ENCODE measurements at places on chromosomes 12 and 14.

DNA sequence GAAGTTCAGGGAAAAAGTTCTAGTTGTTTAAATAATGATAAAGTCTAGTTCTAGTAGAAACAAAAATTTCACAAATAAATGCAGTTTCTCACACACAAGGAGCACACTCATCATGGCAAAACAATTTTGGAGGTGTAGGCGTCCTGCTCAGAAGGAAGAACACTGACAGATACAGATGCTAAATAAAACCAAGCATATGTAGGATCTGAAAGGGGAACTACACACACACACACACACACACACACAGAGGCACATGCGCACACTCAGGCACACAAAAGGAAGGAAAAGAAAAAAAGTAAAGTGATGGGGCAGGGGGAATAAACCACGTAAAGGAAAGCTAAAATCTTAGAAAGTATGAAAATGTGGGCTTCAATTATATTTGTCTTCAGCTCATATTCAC, 117.7 kb downstream of the SOX5 start:
- no peak for DNase-seq

DNA sequence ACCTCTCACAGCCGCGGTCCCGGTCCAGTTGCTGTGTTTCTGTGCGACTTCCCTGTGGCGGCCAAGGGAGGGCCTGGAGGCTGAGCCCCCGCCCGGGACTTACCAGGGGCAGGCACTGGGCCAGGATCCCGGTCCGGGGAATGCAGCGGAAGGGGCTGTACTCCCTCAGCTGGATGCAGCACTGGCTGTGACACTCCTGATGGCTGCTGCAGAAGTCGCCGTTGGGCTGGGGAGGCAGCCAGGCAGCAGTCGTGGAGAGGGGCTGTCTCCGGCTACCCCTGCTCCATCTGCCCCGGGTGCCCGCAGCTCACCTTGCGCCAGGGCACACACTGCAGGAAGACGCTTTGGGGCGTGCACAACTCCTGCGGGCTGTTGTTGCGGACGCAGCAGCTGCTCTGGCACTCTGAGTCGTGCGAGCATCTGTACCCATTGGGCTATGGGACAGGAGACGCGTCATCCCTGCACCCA, 6.2 kb downstream of the LRCOL1 start:
- DNase-seq, result no peak

DNA sequence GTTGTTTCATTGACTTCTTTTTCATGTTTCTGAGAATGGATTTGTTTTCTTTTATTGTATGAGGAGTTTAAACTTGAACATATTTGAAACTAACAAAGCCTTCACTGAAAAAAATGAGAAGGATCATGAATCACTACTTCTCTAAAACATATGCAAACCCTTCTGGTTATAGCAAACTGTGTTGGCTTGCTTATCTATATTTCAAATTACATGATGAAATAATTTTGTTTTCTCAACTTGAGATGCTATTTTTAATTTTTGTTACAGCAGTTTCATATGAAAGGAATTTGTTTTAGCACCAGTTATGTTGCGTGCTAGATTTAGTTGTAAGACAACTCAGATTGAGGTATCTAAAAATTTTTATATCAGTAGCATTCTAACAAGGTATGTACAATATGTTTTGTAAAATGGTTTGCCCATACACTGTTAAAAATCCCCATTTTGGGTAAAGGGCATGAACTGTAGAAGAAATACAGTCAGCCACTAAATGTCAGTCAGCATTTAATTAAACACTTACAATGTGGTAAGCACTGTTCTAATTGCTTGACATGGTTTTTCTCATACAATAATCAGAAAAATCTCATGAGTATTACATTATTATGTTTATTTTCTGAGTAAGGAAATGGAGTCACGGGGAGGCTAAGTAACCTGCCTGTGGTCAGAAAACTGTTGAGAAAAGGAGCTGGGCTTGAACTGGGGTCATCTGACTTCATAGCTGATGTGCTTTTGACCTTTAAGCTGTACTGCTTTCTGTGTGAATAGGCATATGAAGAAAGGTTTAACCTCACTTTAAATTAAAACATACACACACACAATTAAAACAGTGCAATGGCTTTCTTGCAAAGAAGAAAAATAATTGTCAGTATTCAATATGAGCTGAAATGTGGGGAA, 105.7 kb downstream of the PLEKHA5 start:
- DNase-seq, result no peak

GRCh38 chr14:55713486-55713885, 133.5 kb downstream of the KTN1 start:
- no peak for DNase-seq

GRCh38 chr12:19131025-19131444, 1.5 kb downstream of the PLEKHA5 start:
- no peak for DNase-seq

DNA sequence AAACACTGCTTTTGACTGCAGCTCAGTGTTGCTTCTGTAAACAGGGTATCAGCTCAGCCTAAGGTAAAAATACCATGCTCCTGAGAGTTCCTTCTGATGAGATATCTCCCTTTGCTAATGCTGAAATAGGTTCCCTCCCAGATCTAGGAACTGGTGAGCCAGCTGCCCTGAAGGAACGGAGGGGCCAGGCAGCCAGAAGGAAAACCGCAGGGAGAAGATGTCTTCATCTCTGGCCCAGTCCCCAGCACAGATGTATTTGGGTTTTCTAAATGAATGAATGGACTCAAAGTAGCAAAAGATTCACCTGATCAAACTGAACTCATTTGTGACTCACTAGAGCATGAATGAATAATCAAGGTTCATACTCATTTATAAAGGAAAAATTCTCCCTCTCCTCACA, 247.8 kb downstream of the MSRB3 start:
- DNase-seq, result no peak

GRCh38 chr14:77436042-77436441, 12.7 kb upstream of the NOXRED1 start:
- no peak for DNase-seq

GRCh38 chr12:102976609-102977280, 19.3 kb downstream of the ASCL1 start:
- DNase-seq, result no peak

DNA sequence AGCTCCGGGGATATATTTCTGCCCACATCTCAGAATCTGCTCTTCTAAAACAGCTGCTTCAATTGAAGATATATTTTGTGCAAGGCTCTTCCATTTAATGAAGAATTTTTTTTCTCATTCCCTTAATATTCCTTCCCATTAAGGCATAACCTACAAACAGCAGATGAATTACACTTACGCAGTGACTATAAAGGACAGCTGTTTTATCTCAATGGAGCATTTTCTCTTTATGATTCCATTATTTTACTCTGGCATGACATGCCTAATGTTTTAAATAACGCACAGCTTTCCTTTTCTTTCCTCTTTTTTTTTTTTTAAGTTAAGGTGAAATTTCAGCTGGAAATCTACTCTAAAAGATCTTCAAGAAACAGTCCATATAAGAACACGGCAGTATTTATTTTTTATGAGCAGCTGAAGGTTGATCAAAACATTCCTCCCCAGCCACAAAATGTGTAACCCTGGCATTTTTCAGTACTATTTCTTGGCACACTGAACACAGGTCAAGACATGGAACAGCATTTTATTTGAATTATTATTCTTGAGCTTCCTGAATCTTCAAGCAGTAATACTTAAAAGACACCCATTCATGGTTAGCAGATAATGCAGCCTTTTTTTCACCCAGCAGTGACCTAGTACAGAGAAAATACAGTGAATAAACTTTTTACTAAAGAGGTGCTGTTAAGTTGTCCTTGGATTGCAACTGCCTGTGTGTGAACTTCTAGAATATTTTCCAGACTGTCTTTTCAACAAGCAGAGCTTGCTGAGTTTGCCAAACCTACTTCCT, 118.1 kb upstream of the FOXN3 start:
- DNase-seq, result no peak

DNA sequence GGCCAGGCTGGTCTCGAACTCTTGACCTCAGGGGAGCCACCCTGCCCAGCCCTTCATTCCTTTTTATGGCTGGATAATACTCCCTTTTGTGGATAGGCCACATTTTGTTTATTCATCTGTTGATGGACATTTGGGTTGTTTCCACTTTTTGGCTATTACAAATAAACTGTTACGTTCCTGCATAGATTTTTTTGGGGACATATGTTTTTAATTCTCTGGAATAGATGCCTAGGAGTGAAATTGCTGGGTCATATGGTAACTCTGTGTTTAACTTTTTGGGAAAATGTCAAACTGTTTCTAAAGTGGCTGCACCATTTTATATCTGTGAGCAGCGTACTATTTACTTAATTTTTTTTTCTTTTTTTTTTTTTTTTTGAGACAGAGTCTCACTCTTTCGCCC, 9.8 kb downstream of the KMT5A start:
- no peak for DNase-seq

DNA sequence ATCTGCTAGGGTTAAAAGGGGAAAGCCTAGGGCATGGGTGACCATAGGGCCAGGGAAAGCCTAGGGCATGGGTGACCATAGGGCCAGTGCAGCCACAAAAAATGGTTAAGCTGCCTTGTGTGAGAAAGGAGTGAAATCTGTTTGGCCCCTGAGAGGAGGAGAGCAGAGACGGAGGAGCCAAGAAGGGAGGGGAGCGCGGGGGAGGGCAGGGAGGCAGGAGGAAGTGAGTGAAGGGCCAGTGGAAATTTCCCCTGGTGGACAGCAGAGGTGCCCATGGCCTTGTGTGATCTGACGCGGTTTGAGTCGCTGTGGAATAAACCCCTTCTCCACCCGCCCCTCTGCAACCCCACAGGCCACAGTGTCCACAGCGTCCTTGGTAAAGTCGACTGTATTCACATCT, 618 bp upstream of the AQP6 start:
- DNase-seq, result no peak

GRCh38 chr14:86299994-86300393, 770.0 kb downstream of the FLRT2 start:
- no peak for DNase-seq

GRCh38 chr12:39672976-39673375, 53.4 kb upstream of the ABCD2 start:
- no peak for DNase-seq

DNA sequence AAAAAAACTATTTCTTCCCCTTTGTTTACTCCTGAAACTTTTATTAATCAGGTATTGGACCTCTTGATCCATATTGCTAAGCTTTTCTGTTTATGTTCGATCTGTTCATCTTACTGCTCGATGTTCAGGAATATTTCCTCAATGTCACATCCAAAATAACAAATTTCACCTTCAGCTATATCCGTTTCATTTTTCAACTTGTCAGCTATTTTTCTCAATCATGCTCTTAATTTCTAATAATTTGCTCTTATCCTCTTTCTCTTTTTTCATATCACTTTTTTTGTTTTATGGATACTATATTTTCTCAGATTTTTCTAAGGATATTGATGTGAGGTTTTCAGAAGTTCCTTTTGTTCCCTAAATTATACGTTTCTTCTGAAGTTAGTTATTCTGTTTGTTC, 29.8 kb downstream of the SLC38A4 start:
- no peak for DNase-seq

- no peak for DNase-seq
Observed at GRCh38 chr12:45655743-45656142, 73.8 kb upstream of the ARID2 start.

- DNase-seq, result no peak
Observed at GRCh38 chr14:104600141-104600643, 4.4 kb downstream of the TMEM179 start.

- no peak for DNase-seq
Observed at GRCh38 chr14:80770114-80770908, 171.2 kb downstream of the CEP128 start.

DNA sequence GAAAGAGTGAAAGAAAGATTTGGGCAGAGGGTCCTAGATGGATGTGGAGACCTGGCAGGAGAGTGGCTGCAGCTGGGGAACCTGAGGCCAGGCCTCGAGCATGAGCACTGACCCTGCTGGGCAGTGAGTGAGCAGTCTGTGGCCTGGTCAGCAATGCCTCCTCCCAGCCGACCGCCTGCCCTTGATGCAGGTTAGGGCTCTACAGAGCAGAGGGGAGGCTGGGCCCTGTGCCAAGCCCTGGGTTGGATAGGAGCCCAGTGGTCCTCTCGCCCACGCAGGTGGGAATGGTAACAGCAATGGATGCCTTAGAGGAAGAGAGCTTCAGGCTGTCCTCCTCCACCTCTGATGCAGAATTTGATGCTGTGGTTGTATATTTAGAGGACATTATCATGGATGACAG, 59.8 kb downstream of the RAB35 start:
- no peak for DNase-seq

DNA sequence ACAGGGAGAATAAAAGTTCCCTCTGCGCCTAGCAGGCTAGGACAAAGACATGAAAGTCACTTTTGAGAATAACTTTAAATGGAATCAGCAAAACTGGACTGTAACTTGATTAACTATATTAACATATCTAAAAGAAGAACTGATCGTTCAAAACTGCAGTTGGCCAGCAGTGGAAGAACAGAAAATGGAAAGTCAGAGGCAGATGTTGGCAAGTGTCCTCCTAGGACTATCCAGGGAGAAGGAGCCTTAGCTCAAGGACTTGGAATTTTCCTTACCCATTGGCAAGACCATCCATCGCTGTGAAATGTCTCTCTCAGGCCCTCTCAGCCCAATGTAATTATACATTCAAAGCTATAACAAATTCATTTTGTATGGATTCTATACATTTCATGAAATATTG, 419.7 kb downstream of the ATP23 start:
- no peak for DNase-seq

GRCh38 chr12:5871741-5872140, 73.3 kb downstream of the ANO2 start:
- no peak for DNase-seq

DNA sequence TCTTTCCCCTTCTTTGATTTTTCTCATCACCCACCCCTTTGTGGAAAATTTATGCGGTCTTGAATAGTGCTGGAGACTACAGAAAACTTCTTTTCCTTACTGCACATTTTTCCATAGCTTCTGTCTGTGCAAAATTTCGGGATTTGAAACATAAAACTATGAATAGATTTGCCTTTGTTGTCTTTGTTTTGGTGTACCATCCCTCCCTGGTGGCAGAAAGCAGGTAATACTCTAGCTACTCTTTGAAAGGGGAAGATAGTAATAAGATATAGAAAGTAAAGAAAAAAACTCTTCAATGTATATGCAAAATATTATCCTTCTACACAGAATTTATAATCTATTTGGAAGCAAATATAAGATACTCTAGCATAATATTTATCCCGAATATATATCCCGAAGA, 79.1 kb upstream of the LMO3 start:
- no peak for DNase-seq

DNA sequence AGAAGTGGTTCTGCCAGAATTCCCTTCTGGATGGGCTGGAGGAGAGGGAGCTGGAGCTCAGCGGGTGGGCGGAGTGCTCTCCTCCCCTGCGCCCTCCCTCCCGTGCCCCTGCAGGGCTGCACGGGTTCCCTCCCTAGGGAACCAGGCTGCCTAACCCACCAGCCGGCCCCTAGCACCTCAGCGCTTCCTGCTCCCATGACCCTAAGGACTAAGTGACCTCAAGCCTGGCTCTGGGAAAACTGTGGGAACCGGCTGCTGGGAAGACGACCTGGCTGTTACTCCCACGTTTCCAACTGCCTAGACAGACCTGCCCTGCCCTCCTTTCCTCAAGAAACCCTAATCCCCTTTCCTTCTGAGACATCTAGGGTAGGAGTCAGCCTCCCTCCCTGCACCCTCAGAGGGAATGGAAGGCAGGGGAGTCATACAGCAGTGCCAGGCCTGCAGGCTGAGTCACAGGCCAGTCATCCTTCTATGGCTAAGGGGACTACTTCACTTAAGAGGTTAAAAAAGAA, 31.5 kb downstream of the SLC6A12 start:
- no peak for DNase-seq

Data from activated CD4-positive, alpha-beta T cell treated with anti-CD3 and anti-CD28 coated beads, Interleukin-2, Interleukin-4, amounts not matched to agents 100 ng/mL and 50 ng/mL, durations not matched to agents 16 hours and 8 hours (primary cell).